Activated CD8-positive, alpha-beta memory T cell treated with anti-CD3 and anti-CD28 coated beads, Interleukin-2, amount 10 ng/mL, durations not matched to agents 7 days and 5 days (primary cell): ENCODE measurements at places on chromosomes 5 and 9. TPM values are rescaled to one million over a fixed set of nuclear protein-coding genes. Genes with fewer than 3 reads are reported as not detected.

- no peak for DNase-seq
Observed at GRCh38 chr5:143065996-143066522, 295.9 kb downstream of the ARHGAP26 start.

DNA sequence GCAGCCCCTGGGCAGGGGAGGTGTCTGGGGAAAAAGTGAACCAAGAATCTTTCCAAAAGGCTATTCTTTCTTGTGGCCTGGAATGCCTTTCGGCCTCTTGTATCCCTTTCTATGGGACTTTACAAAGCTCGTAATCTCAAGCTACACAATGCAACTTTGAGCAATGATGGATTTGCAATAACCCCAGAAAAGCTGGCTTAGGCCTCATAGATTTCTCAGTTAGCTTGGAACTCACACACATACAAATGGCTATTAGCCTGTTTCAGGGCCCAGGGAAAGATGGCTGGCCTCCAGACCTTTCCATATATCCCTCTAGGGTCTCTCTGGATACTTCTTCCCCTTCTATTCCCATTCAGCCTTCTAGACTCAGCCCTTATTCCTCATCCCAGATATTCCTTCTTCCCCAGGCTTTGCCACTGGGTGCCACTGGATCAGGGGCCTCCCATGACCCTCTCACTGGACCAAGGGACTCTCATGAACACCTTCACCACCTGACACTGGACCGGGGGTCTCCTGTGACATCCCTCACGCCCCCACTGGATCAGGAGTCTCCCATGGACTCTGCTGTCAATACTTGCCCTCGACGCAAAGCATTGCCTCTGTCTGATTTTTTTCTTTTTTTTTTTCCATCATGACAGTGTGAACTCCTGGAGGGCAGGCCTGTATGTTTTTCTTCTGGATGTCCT, 59.5 kb downstream of the RAD23B start:
- DNase-seq = no peak

DNA sequence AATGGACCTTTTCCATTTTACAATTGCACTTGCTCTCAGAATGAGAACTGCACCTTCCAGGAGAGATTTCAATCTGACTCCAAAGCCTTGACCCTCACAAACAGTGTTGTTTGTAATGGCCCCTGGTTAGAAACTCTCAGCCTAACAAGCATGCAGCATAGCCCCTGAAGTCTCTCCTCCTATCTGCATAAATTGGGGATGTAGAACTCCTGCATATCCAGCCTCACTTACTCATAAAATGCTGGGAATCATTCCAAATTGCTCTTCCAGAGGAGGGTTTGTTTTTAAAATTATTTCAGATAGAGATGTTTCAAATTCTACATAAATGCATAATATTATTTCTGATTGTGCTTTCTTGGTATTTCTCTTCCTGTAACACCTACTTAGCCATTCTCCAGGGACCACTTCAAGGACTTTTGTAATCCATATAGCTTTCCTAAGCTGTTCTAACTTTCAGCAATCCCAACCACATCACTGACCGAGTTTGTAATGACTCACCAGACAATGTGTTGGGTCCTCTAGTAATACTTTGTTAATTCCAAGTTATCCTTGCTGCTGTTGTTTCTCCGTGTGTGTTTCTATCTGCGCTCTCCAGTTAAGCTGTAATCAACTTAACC, 143.8 kb upstream of the CCDC152 start:
- no peak for DNase-seq

- no peak for DNase-seq
Observed at GRCh38 chr9:137449081-137449844, 8.1 kb upstream of the ENTPD8 start.

GRCh38 chr5:131749138-131749537, 47.7 kb downstream of the FNIP1 start:
- no peak for DNase-seq

DNA sequence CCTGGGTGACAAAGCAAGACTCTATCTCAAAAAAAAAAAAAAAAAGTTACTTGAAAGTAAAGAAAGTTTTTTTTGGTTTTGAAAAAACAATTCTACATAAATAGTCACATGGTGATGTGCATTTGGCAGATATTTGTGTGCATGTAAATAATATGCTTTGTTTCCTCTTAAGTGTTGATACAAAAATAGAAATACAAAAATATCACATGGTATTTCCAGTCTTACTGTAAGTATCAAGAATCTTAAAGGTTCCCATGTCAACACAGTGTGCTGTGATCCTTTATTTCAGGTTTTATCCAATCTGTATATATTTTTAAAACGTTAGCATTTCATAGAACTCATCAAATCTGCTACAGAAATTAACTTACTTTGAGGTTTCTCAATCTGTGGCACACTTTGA, 521.9 kb downstream of the TLE4 start:
- no peak for DNase-seq

DNA sequence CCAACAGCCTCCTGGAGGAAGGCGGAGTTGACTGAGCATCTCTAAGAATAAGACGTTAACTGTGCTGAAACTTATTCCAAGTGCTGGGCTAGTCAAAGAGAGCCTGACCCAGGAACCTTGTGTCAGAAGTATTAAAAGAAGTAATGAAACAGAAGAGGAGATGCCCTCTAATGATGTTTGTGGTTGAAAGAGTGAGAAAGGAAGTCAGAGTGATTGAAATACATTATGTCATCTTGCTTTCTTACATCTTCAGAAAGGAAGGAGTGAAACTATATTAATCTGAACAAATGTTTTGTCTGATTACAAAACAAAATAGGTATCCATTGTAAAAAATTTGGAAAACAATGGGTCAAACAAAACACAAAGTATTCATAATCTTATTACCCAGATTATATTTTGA, 460.7 kb downstream of the NTRK2 start:
- no peak for DNase-seq

DNA sequence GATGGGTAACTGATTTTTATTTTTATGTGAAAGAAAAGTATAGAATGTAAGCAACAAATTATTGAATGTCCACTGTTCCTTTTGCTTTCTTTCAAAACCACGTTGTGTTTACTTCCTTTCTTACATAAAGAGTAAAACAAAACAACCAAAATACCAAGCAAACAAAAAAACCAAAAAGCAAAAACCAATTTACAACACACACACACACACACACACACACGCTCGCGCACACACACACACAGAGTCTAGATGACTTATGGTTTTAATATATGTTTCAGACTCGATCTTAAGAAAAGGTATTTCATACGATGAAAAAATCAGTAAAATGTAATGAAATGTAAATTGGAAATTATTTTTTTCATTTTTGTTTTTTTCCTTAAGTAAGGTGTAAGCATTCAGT, 80.3 kb downstream of the ADGRV1 start:
- DNase-seq = no peak

- DNase-seq = no peak
Observed at GRCh38 chr5:36496471-36496870, 109.9 kb upstream of the SLC1A3 start.

DNA sequence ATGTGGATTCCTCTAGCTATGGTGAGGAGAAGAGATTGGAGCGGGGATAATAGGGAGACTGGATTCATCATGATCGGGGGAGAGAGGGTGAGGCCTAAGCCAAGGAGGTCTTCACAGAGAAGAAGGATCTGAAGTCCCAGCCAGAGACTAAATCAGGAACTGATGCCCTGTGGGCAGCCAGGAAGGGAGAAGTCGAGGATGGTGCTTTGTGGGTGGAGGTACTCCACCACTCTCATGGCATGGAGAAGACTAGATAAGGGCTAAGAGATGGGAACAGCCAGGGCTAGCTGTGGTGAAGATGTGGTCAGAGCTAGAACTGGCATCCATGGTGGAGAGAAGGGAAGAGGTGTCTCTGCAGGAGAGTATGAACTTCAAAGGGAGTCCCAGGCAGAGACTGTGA, 3.0 kb upstream of the RGS14 start:
- DNase-seq = no peak

DNA sequence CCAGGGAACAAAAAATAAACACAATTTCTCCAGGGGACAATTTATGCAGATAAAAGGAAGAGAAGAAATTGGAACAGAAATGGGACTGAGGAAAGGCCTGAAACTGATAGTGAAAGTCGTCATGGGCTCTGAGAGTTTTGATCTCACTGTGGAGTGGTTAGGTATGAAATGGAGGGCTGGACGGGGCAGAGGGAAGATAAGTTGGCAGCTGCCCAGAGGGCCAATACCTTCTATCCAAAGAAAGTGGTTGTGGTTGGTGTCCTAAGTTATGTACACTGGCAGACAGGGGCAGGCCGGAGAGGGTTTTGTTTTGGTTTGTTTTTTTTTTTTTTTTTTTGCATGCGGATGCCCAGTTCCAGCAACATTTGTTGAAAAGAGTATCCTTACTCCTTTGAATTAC, 46.1 kb downstream of the ZNF618 start:
- DNase-seq = peak; percentile 34

DNA sequence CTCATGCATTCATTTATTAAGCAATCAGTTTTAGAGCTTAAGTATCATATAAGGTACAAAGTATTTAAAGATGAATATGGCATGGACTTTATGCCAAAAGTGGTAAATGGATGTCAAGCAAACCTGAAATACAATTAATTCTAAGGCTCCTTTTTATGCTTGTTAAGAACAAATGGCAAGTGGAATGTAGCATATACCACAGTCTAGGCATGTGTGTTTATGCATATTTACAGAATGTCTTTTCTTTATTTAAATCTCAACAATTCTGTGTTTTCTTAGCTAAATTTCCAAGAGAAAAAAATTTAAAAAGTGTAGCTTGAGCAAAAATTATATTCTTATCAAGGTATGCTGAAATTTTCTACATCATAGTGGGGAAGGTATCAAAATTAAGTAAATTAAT, 39.8 kb downstream of the MPDZ start:
- no peak for DNase-seq

DNA sequence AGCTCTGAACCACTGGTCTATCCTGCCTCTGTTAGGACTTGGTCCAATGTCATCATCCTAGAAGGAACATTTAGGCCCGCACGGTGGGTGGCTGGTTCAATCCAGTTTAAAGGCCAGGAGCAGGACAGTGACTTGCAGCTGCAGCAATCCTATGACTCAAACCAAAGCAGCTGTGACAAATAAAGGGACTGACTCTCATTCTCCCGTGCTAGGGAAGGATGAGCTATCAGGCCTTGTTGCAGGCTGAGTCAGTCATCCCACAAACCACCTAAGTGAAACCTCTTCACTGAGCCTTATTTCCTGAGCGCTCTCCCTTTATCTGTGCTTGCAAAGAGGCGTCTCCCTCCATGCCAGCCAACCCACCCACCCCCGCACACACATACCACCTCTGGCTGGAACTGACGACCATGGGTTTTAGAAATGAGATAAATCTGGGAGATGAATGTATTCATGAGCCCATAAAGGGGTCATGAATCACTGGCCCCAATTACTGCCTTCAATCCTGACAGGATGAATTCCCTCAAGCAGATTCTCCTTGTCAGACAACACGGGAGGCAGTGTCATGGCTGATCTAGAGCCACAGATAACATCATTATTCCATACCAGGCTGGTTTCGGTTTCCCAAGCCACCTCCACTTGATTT, 93.4 kb downstream of the KCNIP1 start:
- peak; percentile 65 for DNase-seq

GRCh38 chr5:147303251-147303650, 68.4 kb downstream of the STK32A start:
- DNase-seq = no peak

- peak; percentile 68 for DNase-seq
Observed at GRCh38 chr9:113622600-113623400, 159.3 kb downstream of the RGS3 start.

GRCh38 chr9:114787214-114787613, 18.6 kb downstream of the TNFSF15 start:
- no peak for DNase-seq

- DNase-seq = no peak
Observed at GRCh38 chr9:25366906-25367305, 311.3 kb downstream of the TUSC1 start.

GRCh38 chr9:121634329-121635261, 16.8 kb upstream of the DAB2IP start:
- DNase-seq = no peak

- DNase-seq = no peak
Observed at GRCh38 chr5:171646102-171647042, 139.2 kb upstream of the SMIM23 start.

GRCh38 chr9:6955251-6955921, 197.6 kb downstream of the KDM4C start:
- no peak for DNase-seq

GRCh38 chr5:94746731-94747124, 128.3 kb downstream of the SLF1 start:
- DNase-seq = no peak

- no peak for DNase-seq
Observed at GRCh38 chr9:71755230-71755629, 13.1 kb downstream of the CEMIP2 start.

DNA sequence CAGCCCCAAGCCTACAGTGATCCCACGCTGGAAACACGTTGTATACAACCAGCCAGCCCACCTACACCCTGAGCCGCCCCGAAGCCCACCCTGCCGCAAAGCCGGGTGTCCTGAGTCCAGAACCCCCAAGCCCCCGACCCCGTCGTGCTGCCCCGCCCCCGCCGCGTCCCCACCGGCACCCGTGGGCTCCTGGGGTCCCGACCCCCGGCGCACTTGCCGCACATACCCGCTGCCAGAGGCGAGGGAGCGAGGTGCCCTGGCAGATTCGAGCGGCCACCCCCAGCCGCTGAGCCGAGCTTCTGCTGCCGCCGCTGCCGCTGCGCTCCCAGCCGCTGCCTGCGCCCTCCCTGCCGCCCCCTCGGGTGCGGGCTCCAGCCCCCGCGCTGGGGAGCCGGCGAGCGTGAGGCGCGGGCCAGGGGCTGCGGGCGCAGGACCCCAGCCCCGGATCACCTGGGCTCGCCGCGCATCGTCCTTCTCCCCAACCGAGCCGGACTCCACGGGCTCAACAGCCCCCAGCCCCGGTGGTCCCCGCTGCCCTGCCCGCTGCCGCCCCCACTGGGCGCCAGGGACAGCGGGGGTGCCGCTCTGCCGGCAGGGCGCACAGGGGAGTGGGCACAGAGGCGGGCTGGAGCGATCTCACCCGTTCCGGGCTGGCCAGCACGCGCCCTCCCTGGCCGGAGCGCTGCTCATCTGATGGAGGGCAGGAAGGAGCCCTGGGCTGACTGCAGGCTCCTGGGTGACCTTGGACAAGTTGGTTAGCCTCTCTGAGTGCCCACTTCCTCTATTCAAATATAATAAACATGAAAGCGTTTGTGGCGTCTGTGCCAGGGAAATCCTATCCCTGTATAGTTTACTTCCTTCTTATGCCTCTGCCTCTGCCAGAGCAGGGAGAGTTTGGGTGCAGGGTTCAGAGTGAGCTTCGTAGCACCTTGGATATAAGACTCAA, at the start of gene HTR4:
HTR4 (minus strand) TSS at position 692 of the 946 bp plus-strand sequence. CDS start 17,513 bp downstream, outside the sequence.
- DNase-seq = no peak

GNA14 gene
- total RNA-seq = not detected

SHC3 gene
- not detected for total RNA-seq

UNC13B gene
- 1.2 TPM for total RNA-seq

PCDHB4 gene
- not detected for total RNA-seq

SPINK7 gene
- not detected for total RNA-seq

HAVCR2 gene
- 51.9 TPM for total RNA-seq

TAS2R1 gene
- total RNA-seq = not detected

SPINK13 gene
- not detected for total RNA-seq

GNE gene
- total RNA-seq = 17.3 TPM

CARD19 gene
- total RNA-seq = 45.0 TPM

GPR151 gene
- not detected for total RNA-seq

ANXA1 gene
- total RNA-seq = 135 TPM

MYORG gene
- total RNA-seq = 3.7 TPM

CAMSAP1 gene
- 20.3 TPM for total RNA-seq

SLC36A1 gene
- total RNA-seq = 6.7 TPM
